ENCODE measurements at places on chromosomes 3 and 15.

- DNase-seq, result no peak
Measured at GRCh38 chr15:29570121-29570947, 251.9 kb downstream of the TJP1 start.

GRCh38 chr3:123884203-123884831, at the start of gene MYLK:
Gene MYLK (minus strand): TSS chr3:123884332. CDS start chr3:123793841, 90,491 bp downstream.
- peak; percentile 73 for DNase-seq

GRCh38 chr3:155701882-155702465, 42.9 kb downstream of the PLCH1 start:
- DNase-seq, result no peak

GRCh38 chr15:83892498-83892897, 238.6 kb downstream of the ADAMTSL3 start:
- no peak for DNase-seq

DNA sequence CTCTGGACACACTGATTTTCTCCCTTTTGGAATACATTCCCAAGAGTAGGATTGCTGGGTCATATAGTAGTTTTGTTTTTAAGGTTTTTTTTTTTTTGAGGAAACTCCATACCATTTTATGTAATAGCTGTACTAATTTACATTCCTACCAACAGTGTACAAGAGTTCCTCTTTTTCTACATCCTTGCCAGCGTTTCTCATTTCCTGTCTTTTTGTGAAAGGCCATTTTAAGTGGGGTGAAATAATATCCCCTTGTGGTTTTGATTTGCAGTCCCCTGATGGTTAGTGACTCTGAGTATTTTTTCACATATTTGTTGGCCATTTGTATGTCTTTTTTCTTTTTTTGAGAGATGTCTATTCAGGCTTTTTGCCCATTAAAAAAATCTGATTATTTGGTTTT, 1205.5 kb downstream of the ROBO1 start:
- DNase-seq, result no peak

- no peak for DNase-seq
Measured at GRCh38 chr3:119018690-119019463, 15.8 kb downstream of the IGSF11 start.

- DNase-seq, result no peak
Measured at GRCh38 chr15:89101302-89102193, 13.3 kb downstream of the ABHD2 start.

DNA sequence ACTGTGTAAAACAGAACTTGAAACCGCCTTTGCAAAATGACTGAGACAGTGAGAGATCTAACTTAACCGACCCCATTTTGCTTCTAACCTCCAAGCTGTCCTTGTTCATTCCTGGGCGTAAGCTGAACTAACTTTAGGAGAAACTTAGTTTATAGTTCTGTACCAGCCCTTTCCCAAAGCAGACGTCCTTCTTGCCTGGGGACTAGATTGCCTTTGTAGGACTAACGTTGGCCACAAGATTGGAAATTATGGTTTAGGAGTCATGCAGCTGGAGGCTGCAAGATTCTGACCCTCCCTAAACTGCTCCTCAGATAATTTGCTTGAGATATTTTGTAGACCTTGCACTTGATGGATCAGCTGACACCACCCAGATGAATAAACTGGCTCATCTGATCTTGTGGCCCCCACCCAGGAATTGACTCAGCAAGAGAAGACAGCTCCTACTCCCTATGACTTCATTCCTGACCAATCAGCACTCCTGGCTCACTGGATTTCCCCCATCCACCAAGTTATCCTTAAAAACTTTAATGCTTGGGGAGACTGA, 219.9 kb upstream of the PROK2 start:
- no peak for DNase-seq

DNA sequence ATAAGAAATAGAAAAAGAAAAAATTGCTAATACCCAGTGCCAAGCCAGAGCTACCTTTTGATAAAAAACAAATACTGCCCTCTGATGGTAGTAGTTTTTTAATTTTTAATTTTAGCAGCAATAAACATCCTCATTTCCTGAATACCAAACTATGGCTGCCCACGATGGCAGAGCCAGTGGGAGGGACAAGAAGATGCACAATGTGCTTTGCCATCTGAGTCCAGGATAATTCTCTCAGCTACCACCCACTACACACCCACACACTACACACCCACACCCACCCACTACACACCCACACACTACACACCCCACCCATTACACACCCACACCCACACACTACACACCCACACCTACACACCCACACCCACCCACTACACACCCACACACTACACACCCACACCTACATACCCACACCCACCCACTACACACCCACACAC, 17.8 kb downstream of the CEP19 start:
- DNase-seq, result peak; percentile 28

DNA sequence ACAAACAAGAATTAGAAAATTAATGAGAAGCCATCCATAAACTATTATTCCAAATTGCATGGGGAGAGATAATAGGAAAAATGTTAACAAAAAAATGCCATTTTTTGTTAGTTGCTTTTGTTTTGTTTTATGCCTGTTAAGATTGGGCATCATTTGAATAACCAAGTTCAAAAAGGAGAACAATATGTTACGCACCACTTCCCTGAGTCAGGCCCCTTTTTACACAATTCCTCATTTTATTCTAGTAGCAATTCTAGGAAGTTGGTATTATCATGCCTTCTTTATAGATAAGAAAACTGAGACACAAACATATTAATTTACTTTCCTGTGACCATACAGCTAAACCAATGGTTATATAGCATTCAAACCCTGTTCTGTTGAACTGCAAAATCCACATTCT, 736.9 kb upstream of the CCDC54 start:
- DNase-seq, result no peak

DNA sequence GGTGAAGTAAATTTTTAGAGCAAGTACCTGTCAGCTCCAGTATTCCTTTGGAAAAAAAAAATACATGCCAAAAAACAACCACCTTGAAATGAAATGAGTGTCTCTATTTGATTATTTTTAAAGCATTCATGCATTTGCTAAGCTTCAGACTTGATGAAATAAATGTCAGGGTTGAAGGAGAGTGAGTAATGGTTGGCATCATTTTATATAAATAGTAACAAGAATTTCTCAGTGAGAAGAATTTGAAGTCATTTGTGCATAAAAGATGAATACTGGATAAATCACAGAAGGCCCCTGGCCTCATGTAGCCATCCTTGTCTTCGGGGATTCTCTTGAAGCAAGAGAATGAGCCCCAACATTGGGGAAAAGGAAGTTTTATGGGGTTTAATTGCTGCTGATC, 318.4 kb downstream of the LPP start:
- DNase-seq, result no peak

- DNase-seq, result no peak
Measured at GRCh38 chr15:88938802-88939485, 25.8 kb upstream of the MFGE8 start.

DNA sequence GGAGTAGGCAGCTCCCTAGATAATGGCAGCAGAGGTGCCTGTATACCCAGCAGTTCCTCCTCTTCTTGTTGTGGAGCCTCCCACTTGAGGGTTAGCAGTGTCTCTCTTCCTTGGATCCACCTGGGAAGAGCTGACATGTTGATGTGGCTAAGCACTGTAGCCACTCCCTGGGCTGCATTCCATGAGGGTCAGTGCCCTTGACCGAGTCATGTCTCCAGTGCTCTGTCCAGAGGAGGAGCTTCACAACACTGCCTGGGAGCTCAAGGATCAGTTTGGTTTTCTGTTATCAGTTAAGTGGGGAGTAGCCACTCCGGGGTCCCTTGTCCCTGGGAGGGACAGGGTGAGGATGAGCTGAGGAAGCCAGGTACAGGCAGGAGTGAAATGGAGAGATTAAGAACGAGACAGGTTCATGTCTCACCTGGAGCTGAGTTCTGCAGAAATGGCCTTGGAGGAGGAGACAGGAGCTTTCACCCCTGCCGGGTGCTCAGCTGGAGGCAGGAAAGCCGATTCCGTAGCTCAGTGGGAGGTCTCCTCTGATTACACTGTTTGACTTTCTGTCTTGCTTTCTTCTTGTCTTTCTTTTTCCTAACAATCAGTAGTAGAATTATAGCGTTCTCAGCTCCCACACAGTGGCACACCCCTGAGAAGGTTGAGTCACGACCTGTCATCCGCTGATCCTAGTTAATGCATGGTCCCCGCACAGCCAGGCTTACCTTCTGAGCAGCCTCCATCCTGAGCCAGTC, 57.9 kb upstream of the SEC22A start:
- no peak for DNase-seq

DNA sequence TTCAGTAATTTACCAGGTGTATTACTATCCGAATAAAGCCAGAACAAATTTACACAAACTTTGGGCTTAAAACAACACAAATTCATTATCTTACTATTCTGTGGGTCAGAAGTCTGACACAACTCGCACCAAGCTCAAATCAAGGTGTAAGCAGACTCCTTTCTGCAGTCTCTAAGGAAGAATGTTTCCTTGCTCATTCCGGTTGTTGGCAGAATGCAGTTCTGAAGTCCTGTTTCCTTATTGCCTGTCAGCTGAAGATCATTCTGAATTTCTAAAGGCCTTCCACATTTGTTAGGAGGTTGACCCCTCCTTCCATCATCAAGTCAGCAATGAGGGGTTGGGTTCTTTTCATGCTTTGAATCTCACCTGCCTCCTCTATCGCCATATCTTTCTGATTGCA, 183.2 kb downstream of the FHIT start:
- DNase-seq, result no peak

DNA sequence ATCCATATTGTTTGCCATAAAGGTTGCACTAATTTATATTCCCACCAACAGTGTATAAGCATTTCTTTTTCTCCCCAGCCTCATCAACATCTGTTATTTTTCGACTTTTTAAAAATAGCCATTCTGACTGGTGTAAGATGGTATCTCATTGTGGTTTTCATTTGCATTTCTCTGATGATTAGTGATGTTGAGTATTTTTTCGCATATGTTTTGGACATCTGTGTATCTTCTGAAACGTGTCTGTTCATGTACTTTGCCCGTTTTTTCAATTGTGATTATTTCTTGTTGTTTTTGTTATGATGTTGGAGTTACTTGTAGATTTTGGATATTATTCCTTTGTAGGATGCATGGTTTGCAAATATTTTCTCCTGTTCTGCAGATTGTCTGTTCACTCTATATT, 46.5 kb downstream of the TP63 start:
- DNase-seq, result no peak

DNA sequence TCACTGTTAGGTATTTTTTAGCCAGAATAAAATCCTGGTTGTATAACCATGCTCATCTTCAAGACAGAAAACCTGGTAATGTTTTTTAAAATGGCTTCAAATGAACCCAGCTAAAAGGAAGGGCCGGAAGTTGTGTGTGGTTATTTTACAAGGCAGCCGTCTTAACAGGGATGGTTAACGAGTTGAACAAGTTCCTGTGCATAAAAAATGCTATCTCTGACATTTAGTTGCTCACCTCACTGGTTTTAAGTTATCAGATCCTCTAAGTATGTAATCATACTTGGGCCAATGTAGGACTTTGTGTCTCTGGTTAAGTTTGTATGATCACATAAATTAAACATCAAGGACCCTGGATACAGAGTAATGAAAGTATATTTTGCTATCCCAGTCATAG, 2.1 kb downstream of the ATP11B start:
- peak; percentile 60 for DNase-seq

- no peak for DNase-seq
Measured at GRCh38 chr15:92087211-92087610, 233.7 kb downstream of the SLCO3A1 start.

GRCh38 chr3:63910891-63911290, 1.3 kb downstream of the SCAANT1 start:
- no peak for DNase-seq

DNA sequence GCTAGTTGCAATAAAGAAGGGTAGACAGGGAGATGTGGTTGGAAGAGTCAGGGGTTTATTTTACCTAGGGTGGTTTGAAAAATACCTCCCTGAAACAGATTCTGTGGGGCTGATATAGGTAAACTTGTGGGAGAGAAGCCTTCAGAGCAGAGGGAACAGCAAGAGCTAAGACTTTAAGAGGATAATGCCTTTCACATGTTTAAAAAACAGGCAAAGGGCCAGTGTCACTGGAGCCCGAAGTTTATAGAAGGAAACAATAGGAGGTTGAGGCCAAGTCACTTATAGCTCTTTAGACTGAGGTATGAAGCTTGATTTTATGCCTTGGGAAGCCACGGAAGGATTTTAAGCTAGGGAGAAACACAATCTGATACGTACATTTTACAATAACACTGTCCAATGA, 448.7 kb downstream of the TAFA4 start:
- DNase-seq, result no peak

DNA sequence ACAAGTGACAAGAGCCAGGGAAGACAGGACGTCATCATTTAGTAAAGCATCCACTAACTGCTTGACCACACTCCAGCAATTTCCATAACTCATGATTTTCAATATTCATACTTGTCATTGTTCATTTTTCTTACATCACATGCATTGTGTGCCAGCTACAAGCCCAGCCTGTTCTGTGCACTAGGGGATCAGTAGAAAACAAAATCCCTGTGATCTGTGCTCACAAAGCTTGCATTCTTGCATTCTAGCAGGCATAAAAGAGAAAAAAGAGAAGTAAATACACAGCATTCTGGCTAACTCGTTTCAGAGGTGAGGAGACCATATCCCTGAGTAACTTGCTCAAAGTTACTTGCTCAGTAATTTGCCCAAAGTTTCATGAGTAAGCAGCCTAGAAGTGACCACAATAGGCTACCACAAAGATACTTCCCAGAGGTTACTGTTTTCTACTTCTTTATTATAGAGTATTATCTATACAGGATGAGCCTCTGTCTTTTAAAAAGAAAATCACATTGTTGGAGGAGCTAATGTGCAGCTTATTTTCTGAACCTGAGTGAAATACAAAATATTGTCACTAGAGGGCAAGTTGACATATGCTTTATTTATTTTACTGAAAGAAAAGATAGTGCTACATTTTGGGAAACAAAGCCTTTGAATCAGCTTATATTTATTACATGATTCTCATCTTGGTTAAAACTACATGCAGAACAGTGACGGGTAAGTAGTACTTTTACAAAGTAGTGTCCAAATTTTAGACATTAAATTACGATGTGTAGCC, 701.4 kb upstream of the LMCD1 start:
- DNase-seq, result no peak

DNA sequence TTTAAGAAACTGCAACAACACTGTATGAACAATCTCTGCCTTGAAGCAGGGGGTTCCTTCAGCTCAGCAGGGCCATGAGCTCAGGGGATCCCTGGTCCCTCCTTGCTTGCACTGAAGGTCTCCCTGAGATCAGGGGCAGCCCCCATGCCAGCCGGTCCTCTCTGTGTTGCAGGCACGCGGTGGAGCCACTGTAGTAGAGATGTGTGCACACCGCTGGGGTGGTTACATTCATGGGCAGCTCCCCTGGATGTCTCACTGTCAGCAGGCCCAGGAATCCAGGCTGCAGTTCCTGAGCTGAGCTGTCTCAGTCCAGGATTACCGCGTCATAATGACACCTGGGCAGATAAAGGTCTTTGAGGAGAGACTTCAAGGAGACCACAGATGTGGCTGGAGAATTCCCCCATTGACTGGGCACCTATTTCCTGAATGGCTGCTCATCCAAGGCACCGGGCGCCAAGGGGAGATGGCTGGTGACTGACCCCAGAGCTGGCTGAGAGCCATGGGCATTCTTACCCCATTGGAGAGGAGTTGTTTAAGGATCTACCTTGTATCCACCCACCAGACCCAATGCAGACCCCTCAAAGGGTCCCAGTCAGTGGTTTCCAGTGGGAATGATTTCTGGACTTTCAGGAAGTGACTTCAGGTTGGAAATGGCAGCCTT, 10.4 kb upstream of the KLF13 start:
- DNase-seq, result no peak
